ENCODE measurements at places on chromosomes 13 and 19. TPM values are rescaled to one million over a fixed set of nuclear protein-coding genes. Genes with fewer than 3 reads are reported as not detected.

SELENOW gene
- total RNA-seq: 227 TPM

USE1 gene
- total RNA-seq: 27.1 TPM

NRTN gene
- total RNA-seq: 1.6 TPM

LCP1 gene
- 3.6 TPM for total RNA-seq

GRAMD1A gene
- total RNA-seq: 66.8 TPM

DOCK9 gene
- total RNA-seq: 63.1 TPM

All from mesangial cell (primary cell).